Spleen (tissue), 13 donors: ENCODE measurements at places on chromosomes 4 and X. TPM values are rescaled to one million over a fixed set of nuclear protein-coding genes. Genes with fewer than 3 reads are reported as not detected.

DNA sequence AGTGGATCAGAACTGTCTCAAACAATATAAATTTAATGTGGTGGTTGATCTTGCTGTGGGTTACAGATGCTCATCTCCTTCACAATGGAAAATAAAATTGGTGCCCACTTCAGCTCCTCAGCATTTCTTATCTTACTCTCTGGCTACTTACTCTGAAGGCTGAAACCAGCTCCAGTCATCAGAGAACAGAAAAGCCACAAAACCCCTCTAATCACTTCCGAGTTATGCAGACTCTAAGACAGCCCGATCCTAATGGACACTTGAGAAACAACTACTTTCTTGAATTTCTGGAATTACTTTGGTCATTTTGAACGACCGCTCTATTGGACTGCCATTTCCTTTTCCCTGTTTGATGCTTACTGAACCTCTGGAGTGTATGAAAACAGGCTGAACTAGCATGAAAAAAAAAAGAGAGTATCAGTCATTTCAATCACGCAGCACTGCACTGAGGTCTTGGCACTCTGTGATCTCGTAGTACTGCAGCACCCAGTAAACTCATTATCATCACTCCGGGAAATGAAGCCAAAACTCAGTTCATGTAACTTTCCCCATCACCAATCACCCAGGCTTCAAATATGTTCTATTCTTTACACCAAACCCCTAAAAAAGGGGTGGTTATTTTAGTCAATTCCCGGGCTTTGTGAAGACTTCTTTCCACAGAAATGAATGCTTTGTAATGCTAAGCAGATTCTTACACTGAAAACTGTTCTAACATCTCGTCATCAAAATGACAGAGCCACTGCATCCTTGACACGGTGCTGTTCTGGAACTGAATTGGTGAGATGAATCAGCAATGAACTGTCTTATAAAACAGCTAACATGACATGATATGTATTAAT lies 54.5 kb downstream of the TSPAN5 start:
- no peak overlapping the region for H3K27ac ChIP-seq
- DNase-seq = no peak
- H3K27me3 ChIP-seq = no peaks in the 10 kb centered on the region
- no peaks in the 10 kb centered on the region for H3K4me1 ChIP-seq

DNA sequence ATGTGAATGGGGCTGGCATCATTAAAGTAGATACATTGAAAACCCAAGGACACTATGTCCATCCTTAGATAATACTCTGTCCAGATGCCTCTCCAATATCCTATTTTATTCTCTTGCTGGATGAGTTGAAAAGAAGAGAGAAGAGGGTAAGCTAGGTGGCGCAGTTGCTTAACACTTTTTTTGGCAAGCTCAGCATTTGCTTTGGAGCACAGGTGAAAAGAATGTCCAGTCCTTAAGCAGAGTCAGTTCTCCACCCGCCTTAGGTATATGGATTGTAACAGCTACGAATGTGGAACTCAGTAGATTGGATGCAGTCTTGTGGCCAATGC lies 208.4 kb downstream of the NWD2 start:
- DNase-seq = no peak
- peaks cover 32% of the 10 kb centered on the region for H3K27me3 ChIP-seq
- H3K36me3 ChIP-seq = no peaks in the 10 kb centered on the region
- no peak overlapping the region for H3K4me3 ChIP-seq
- H3K27ac ChIP-seq = no peak overlapping the region
- H3K4me1 ChIP-seq = peaks cover 15% of the 10 kb centered on the region

- no peak overlapping the region for H3K27ac ChIP-seq
- H3K4me1 ChIP-seq = no peaks in the 10 kb centered on the region
- H3K36me3 ChIP-seq = no peaks in the 10 kb centered on the region
- H3K4me3 ChIP-seq = no peak overlapping the region
- H3K27me3 ChIP-seq = no peaks in the 10 kb centered on the region
- DNase-seq = no peak
These were observed 646.5 kb upstream of the ACTRT1 start for GRCh38 chrX:128698573-128699181.

- no peak overlapping the region for H3K27ac ChIP-seq
- no peak for DNase-seq
- H3K27me3 ChIP-seq = no peaks in the 10 kb centered on the region
- H3K36me3 ChIP-seq = no peaks in the 10 kb centered on the region
- H3K4me3 ChIP-seq = no peak overlapping the region
These were observed 133.3 kb downstream of the GATB start for GRCh38 chr4:151627491-151627890.

HMX1 gene
- polyA plus RNA-seq = not detected

HTATSF1 gene
- polyA plus RNA-seq = 15.8 TPM
